ENCODE measurements at places on chromosomes 5 and 9. TPM values are rescaled to one million over a fixed set of nuclear protein-coding genes. Genes with fewer than 3 reads are reported as not detected.

PCDHGC5 gene
- polyA plus RNA-seq, result 0.06 TPM

WNK2 gene
- polyA plus RNA-seq, result 0.49 TPM

NEUROG1 gene
- not detected for polyA plus RNA-seq

PCDHB7 gene
- not detected for polyA plus RNA-seq

CDX1 gene
- not detected for polyA plus RNA-seq

PRDM9 gene
- polyA plus RNA-seq, result not detected

TLR4 gene
- polyA plus RNA-seq, result 0.51 TPM

C6 gene
- polyA plus RNA-seq, result not detected

GLRA1 gene
- polyA plus RNA-seq, result not detected

PCA3 gene
- not detected for polyA plus RNA-seq

CTNND2 gene
- polyA plus RNA-seq, result not detected

PCDHB11 gene
- not detected for polyA plus RNA-seq

SPTLC1 gene
- 26.6 TPM for polyA plus RNA-seq

NTRK2 gene
- polyA plus RNA-seq, result 0.03 TPM

SLC9A3 gene
- polyA plus RNA-seq, result 1.2 TPM

DTWD2 gene
- 3.7 TPM for polyA plus RNA-seq

DRD1 gene
- polyA plus RNA-seq, result not detected

NR5A1 gene
- polyA plus RNA-seq, result not detected

FAM78A gene
- 58.3 TPM for polyA plus RNA-seq

- DNase-seq, result no peak
Measured at GRCh38 chr5:164394686-164395194, 889.3 kb downstream of the MAT2B start.

DNA sequence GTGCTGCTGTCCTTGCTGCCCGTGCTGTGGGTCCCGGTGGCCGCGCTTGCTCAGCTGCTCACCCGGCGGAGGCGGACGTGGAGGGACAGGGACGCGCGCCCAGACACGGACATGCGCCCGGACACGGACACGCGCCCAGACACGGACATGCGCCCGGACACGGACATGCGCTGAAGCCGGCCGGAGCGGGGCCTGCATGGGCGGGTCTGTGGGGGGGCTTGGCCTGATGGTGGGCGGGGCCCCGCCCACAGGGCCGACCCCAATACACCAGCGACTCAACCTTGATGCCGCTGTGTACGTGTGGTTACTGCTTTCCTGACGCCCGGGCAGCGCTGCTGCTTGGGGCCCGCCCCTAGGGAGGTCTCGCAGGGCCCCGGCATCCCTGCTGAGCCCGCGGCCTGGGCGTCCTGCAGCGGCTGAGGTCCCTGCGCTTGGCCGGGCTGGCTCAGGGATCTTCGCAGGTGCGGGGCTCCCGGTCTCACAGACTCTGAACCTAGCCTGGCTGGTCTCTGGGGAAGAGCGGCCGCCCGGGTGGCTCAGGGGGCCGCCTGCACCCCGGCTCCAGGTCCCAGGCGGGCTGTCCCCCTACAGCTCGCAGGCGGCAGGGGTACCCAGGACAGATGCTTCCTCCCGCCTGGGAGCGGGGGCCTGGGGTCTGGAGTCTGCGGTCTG lies 20.9 kb downstream of the SLC6A18 start:
- no peak for DNase-seq

DNA sequence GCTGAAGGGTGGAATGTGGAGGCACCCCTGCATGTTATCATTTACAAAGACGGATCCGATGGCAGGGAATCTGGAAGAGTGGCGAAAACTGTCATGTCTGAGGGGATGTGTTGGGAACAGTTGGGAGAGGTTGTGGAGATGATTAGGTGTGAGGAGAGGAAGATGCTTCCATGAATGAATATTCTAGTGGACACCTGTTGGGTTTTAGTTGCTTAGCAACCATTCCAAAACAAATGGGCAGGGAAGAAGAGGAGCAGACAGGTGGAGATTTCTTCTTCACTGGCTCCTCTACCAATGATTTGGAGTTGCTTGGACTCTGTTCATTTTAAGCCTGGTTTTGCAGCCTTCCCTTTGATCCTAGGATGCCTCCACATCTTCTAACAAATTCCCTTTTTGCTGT lies 465.3 kb upstream of the CLINT1 start:
- DNase-seq, result no peak

- DNase-seq, result no peak
Measured at GRCh38 chr5:89246864-89247263, 363.9 kb upstream of the MEF2C start.

DNA sequence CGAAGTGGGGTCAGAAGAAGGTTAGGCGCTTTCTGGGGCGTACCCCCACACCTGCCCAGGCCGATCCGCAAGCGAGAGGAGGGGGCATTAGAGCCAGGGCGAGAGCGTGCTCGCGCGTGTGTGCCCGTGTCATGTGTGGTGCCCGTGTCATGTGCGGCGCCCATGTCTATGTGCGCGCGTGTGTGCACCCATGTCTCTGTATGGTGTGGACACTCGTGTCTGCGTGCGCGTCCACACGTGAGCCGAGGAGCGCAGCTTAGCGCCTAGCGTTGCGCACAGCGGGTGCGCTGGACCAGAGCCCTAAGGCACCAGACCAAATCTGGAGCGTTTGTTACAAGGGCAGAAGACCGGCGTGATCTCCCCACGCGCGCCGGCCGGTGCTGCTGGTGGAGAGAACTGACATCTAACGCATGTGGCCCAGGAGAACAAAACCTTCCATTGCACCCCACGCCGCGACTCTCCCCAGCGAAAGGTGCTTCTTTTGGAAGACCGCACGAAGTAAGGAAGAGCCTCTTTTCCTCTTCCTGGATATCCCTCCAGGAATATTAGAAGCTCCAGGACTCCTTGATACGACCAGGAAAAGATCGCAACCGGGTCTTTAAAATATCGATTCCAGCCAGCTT lies 644 bp downstream of the NIM1K start:
- peak; percentile 58 for DNase-seq

DNA sequence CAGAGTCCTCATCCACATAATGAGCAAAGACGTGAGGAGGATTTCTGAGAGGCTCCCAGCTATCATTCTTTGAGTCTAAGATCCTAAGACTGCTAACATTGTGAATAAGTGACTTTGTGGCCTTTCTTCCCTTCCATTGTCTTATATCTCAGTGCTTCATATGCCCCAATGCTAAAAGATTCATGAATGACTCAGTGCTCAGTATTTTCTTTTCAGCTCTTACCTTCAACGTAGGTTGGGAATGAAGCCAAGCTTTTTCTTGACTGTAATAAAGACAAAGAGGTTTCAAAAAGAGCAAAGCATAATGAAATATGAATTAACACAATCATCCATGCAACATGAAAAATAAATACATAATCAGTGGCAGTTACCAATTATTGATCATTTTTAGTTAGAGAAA lies 146.4 kb downstream of the ENTREP1 start:
- DNase-seq, result no peak

DNA sequence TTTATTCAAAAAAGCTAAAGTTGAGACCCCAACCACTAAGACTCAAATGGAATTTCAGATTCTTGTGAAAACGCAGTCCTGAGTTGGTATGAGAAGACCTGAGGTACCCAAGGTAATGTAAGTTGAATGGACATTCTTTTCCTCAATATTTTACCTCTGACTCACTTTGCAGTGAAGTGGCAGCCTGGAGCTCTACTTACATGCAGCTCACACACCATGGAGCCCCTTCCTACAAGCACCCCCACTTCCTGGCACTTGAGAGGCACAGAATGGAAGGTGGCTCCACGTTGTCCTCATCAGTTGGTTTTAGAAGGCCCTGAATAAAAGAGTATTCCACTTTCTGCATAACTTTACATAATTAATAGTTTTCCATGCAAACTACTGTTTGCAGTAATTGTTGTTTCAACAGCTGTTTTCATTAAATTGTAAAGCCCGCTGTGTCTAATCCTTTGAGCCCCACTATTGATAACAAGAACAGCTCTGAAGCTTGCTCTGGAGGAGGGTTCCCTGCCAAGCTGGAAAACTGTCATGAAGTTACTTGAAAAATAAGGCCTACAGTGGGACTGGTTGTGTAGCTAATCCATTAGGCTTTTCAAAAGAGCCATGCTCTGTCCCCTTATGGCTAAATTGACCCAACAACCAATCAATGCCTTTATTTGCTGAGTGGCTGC lies 102.2 kb upstream of the SPATA31D4 start:
- no peak for DNase-seq

DNA sequence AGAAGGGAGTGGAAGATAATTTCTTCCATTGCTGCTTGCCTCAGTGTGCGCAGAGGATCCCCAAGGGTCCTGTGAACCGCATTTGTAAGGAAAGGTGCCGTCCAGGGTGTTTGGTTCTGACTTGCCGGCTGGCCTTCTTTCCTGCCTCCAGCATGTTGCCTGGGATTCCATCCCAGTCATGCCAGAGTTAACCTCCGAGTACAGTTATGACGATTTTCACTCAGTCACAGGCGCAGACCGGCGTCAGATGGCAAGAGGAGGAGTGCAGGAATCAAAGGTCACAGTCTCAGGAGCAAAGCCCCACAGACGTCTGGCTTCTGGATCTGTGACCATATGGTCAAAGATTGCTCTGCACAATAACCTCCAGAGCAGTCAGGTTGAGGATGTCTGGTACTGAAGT lies 5.9 kb upstream of the GADD45G start:
- DNase-seq, result no peak

GRCh38 chr9:137035507-137035834 lies 3.6 kb upstream of the FUT7 start:
- DNase-seq, result no peak

- DNase-seq, result no peak
Measured at GRCh38 chr5:55114061-55114460, 11.6 kb downstream of the GZMA start.

DNA sequence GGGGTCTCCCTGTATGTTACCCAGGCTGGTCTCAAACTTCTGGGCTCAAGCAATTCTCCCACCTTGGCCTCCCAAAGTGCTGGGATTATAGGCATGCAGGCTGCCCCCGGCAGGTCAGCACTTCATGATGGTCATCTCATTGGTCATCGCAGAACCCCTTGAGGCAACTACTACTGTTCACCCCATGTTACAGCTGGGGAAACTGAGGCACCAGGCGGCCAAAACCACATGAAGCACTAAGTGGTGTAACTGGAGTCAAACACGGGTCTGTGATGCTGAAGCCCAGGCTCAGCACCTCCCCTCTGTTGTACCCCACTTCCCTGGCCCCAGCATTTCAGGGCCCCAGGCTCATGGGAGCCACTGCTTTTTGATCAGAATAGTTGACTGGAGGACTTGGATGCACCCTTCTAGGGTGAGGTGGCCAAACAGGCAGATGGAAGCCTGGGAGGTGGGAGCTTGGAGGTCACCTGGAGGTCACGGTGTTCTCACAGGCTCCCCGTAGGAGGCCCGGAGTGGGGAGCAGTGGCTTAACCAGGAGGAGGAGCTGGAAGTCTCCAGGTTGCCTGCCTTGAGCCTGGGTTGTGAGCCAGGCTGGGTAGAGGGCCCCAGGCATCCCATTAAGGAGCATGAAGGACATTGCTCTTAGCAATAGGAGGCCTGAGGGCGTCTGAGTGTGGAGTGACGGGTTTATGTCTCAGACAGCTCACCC lies 57.3 kb upstream of the RPL26L1 start:
- no peak for DNase-seq

- DNase-seq, result no peak
Measured at GRCh38 chr5:32027717-32028458, 146.2 kb downstream of the GOLPH3 start.

DNA sequence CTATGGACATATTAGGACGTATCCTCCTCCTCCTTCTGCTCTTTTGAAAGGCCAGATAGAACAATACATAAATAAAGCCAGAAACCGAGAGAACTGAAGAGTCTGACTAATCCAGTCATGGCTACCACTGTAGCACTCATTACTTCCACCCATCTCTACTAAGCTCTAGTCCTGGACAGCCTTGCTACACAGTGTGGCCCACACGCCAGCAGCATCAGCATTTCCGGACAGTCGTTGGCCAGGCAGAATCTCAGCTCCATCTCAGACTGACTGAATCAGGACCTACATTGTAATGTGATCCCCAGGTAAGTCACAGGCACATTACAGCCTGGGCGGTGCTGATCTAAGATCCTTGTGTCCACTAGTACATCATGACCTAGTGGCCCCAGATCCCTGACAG lies 182.9 kb downstream of the DRD1 start:
- DNase-seq, result no peak

GRCh38 chr9:26669701-26670670 lies 222.6 kb downstream of the CAAP1 start:
- no peak for DNase-seq

- no peak for DNase-seq
Measured at GRCh38 chr9:124562328-124562727, 55.1 kb upstream of the NR5A1 start.

DNA sequence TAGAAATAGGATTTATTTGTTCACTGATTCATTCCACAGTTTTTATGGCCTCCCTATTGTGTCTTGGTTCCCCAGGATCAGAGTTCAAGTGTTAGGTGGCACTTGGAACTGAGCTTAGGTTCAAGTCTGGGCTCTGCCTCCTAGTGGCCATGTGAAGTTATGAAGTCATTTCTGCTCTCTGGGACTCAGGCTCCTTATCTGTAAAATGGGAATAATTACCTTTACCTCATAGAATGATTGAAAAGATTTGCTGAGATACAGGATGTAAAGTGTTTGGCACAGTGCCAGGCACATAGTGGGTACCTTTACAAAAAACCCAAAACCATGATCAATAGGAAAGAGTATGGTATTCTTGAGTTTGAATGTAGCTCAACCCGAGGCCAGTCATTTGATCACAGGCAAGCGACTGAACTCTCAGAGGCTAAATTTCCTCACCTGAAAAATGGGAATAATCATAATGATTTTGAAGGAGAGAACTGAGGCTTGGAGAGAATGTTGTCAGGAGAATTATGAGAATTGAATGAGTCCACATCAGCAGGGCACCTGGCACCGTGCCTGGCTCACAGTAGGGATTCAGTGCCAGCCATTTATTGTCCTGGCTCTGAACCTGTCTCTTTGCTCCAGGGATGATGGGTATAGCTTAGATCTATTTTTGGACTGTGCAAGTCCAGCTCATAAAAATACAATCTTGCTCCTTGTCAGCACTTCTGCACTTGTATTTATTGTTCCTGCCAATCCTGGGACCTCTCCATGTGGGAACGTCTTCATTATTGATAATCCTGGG lies 10.8 kb downstream of the NSG2 start:
- no peak for DNase-seq

DNA sequence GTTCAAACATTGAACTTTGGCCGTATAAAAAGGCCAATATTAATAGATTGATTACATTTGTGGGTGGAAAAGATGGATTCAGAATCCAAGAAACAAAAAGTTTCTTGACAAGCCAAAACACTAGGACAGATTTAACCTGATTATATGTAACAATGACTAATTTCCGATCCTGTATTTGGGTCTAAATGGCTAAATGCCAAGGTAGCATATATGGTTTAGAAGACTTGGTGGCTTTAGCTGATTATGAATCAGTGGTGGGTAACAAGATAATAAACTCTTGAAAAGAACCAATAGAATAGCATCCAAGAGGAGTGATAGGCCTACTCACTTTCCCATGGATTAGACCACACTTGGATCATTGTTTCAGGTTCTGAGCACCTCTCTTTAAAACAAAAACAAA lies 21.8 kb upstream of the ANP32B start:
- no peak for DNase-seq

GRCh38 chr9:110650991-110651411 lies 17.6 kb upstream of the MUSK start:
- DNase-seq, result no peak

- no peak for DNase-seq
Measured at GRCh38 chr5:137344723-137345322, 154.3 kb downstream of the SPOCK1 start.

GRCh38 chr9:84955971-84956370 lies 286.4 kb downstream of the NTRK2 start:
- no peak for DNase-seq

Measured in B cell (primary cell).